ENCODE measurements at places on chromosomes 13 and 19.

- no peak for DNase-seq
Observed at GRCh38 chr13:65768545-65768944, 1461.6 kb downstream of the PCDH9 start.

DNA sequence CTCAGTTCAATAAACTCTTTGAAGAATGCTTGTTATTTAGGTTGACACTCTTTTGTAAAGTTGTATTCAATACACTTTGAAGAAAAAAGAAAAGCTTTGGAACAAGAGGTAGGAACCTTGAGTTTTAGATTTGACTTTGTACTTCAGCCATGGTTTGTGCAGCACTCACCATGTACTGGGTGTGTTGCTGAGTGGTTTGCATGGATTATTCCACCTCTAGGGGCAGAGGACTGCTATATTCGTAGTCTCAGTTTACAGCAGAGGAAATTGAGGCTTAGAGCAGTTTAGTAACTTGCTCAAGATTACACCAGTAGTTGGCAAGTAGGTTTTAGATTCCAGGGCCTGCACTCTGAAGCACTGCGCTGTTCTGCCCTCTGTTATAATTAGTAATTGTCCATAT lies 68.8 kb downstream of the DNAJC3 start:
- no peak for DNase-seq

DNA sequence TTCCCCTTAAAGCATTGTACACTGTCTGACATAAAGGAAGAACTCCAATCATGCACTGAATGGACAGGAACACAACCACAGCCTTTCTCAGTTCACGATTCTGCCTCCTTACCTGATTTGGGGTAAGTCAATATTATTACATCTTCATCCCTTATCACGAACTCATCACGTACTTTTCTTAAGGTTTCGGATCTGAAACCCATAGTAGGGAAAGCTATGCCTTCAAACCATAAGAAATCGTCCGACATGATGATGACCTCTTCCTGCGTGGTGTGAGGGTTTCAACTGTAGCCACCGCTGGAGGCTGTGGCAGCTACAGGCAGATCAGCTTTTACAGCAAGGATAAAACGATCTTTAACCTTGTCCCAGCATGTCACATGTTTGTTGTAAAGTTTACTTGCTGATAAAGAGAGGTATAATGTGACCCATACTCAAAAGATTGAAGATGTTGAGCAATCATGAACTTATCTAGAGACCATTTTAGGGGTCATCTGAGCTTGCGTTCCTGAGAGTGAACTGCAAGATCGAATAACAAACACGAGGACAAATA lies at the start of gene SULT2A1:
SULT2A1 (minus strand) TSS at position 306 of the 550 bp plus-strand sequence; CDS start at position 248, 58 bp downstream.
- no peak for DNase-seq

GRCh38 chr19:993361-993830 lies 6.8 kb upstream of the GRIN3B start:
- DNase-seq, result no peak

GRCh38 chr13:39148513-39148961 lies 110.3 kb downstream of the NHLRC3 start:
- no peak for DNase-seq

GRCh38 chr19:39474139-39474620 lies 6.5 kb upstream of the TIMM50 start:
- DNase-seq, result no peak

- no peak for DNase-seq
Observed at GRCh38 chr13:31310356-31310755, 110.6 kb downstream of the B3GLCT start.

DNA sequence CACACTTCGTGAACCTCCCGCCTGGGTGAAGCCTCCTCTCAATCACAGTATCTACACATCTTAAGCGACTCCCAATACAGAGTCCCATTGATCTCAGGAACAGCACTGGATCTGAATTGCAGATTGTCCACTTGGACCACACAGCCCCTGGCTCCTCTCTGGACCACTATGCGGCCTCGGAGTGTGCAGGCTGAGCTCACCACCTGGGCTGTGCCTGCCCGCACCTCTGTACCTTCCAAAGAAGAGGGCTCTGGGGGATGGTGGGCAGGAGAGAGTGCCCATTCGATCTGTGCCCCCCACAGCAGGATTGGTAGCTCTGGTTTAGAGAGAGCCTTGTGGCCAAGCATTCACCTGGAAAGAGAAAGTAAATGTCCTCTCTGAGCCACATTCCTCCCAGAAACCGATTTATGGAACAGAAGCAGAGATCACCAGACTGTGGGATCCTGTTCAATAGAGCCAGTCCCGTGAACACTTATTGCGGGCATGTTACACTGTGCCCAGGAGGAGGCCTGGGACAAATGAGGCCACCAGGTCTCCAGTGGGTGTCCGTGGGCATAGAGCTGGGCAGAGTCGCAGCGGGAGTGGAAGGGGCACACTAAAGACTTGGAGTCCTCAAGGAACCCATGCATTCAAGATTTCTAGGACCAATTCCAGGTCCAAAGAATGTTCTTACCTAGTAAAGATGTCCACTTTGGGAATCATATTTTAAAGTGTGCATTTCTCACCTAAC lies 141.6 kb upstream of the SOX1 start:
- no peak for DNase-seq

- DNase-seq, result no peak
Observed at GRCh38 chr13:49436890-49437289, 7.0 kb downstream of the CAB39L start.

DNA sequence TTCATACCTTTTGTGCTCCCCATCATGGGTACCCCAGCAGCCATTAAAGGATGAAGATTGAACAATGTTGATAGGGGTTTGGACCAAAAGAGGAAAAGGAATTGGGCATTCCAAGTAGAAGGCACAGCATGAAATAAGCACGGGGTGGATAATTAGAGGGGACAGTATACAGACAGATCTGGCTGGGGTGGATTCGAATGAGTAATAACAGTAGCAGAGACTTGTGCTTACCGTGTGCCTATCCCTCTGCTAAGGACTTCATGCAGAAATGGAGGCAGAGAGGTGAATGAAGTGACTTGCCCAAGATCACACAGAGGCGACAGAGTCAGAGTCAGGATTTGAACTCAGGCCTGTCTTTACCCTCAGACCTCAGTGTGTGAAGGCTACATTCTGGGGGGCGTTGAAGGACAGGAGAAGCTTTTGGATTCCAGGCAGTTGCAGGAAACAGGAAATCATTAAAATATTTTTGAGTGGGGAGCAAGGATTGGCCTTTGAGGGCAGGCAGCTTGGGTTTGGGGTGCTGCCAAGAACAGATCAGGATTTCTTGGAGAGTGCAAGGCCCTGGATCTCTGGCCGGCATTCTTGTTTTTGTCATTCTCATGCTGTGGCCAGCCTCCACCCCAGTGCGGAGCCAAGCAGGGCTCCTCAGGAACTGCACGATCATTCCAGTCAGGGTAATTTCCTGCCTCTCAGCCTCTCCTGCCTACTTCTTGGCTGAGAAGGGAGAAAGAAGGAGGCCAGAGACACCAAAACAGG lies 18.7 kb downstream of the PAF1 start:
- DNase-seq, result no peak

DNA sequence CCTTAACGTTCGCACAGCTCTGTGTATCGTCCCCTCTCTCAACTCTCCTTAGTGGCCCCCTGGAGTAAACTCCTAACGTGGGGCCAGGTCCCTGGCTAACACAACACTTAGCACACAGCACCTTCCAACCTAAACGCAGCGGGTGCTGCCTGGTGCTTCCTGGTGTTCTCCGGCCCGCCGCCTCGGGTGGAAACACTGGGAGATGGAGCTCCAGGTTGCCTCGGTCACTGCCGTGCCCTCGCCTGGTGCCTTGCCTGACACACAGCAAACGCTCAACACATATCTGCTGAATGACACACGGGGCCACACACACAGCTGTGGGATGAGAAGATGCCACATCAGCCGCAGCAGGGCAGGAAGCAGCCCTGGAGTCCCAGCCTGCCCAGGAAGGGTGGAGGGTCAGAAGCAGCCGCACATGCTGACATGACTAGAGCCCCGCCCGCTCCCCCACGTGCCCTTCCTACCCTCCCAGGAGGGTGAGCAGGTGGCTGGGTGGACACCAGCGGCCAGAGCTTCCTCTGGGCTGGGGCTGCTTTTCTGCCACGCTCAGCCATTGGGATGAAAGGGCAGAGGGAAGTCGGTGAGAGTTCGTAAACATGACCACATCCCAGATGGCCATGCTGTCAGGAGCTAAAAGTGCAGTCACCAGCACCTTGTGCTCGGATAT lies 6.6 kb downstream of the PEPD start:
- DNase-seq, result no peak

GRCh38 chr13:98295371-98295770 lies 118.3 kb upstream of the RNF113B start:
- no peak for DNase-seq

- DNase-seq, result no peak
Observed at GRCh38 chr13:60431108-60431700, 34.2 kb downstream of the TDRD3 start.

DNA sequence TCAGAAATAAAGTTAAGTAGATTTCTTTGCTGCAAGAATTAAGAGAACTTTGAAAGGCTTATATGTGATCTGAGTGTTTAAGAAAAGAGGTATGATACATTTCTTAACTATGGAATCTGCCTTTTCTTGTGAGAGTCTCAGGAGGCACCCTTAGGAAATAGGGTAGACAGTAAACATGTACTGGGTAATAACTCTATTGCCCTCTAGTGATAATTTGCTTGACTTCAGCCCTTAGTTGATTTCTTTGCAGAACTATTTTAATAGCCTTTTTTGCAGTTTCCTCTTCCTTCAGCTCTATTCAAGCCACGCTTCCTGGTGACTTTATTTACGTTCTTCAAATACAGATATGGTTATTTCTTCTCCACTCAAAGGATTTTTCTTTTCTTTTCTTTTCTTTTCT lies 37.0 kb upstream of the CCNA1 start:
- no peak for DNase-seq

DNA sequence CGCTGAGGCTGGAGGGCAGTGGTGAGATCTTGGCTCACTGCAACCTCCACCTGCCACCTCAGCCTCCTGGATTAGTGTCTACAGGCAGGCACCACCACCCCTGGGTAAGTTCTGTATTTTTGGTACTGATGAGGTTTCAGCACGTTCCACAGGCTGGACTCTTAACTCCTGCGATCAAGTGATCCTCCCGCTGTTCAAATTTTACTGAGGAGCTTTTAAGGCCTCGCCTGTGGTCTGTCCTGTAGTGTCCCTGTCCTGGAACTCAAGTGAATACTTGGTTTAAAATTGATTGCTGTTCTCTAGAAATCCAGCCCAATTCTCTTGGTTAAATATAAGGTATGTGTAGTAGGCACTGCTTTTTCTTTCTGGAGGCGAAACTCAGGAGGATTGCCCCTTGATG lies 65.2 kb downstream of the DPRX start:
- no peak for DNase-seq

DNA sequence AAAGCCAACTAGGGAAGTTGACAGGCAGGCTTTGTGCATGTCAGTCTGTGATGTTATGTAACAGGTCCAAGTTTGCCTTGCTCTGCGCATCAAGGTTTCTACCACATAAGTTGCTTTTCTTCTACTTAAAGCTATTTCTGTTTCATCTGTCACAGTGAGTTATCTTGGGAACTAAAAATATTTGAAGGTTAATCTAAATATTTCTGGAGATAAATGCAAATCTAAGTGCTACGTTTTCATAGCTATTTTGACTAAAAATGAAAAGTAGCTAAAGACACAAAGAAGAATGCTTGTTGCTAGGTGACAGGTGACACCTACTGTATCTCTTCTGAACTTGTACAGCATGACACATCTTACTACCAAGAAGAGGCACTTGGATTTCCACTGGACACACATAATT lies 135.6 kb downstream of the KLF12 start:
- no peak for DNase-seq

DNA sequence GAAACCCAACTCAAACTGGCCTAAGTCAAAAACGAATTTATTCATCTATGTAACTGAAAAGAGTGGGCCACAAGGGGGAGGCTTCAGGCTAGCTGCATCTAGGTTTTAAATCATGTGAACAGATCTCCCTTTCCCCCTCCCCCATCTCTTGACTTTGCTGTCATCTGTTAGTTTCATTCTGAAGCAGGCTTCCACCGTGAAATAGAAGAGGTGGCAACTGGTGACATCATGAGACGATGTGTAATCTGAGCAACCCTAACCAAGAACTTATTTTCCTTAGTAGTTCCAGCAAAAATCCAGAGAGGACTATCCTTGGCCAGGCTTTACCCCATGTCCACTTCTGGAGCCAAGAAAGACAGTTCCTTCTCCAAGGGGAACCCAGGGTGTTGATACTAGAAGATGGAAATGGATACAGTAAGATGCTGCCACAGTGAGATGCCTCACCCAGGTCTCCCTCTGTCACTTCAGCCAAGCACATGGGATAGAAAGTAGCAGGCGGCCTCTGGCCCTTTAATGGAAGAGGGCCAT lies 9.4 kb downstream of the SAMD4B start:
- DNase-seq, result no peak

Measured in cortex of kidney (tissue), 1 donor.